ENCODE measurements at places on chromosomes 11 and 22.

DNA sequence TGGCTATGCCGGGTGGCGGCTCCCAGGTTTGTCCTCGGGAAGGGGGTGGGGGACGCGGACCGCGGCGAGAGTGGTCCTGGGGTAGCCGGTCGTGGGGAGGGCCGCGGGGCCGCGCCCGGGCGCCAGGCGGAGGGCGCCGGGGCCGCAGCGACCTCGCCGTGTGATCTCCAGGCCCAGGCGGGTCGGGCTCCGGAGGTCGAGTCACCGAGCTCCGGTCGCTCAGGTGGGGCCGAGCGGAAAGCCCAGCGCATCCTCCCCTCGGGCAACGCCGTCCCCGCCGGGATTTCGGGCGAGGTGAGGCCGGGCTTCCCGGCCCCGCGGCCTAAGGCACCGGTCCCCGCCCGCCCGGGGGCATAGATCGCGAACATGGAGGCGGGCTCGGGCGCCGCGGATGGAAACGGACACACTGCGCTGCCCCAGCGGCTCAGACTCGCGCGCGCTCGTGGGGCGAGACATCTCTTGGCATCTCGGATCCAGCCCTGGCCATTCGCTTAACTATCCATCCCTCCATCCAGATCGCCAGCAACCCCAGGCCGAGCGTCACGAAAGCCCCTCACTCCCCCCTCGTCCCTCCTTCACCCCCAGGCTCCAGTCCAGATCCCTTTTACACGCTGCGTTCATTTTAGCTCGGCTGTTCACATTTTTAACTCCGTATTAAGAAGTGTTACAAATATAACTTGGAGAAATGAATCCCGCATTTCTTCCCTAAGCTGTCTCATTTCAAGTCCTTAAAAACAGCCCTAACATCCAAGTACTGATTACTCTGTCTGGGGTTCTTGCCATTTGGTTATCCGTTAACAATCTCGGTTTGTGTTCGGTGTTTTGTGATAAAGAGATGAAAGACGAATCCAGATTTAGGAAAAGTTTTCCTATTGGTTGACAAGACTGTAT lies 460 bp downstream of the ZC3H12C start:
- peak; percentile 41 for DNase-seq

- no peak for DNase-seq
Measured at GRCh38 chr11:118442908-118443589, 6.8 kb downstream of the KMT2A start.

DNA sequence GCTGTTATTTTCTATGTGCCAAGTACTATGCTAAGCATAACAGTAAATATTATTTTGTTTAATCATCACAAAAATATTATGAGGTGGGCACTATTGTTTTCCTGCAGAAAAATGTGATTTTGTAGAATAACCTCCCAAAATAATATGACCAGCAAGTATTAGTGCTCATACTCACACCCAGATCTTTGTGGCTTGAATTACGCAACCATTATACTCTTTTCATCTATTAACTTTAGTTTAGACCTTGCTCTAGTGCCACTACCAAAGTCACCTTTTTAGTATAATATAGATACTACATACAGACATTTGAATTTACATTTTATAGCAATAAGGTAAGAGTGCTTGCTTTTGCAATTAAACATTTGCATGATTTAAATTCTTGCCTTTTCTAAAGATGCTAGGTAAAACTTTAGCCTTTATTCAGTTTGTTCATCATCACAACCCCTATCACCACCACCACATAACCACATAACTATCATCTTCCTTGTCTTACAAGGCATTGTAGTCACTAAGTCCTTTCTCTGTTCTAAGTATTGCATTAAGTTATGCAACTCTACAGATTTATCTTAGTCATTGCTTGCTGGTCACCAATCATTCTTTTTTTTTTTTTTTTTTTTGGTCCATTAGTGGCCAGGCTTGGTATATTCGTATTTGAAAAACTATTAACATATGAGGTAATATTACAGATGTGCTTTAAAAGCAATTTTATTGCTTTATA lies 68.4 kb downstream of the GAS2 start:
- DNase-seq = no peak

GRCh38 chr11:15346907-15347306 lies 232.2 kb downstream of the INSC start:
- DNase-seq = no peak

- no peak for DNase-seq
Measured at GRCh38 chr11:10758957-10759356, 7.9 kb downstream of the CTR9 start.

DNA sequence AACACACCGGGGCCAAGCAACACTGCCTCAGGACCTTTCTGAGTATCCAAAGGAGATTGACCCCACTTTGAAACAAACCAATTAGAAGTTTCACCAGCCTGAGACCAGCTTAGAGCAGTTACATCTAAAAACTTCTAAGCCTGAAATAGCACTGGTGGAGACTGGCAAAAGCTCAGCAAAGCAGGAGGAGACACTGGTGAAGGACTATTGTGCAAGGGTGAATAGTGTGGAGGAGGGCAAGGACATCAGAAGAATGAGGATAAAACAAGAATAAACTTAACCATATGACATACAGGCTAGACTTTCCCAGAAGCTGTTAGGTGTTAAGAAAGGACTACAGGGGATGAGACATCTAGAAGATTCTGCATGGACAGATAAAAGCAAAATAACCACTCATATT lies 152.4 kb downstream of the FCHSD2 start:
- DNase-seq = no peak

DNA sequence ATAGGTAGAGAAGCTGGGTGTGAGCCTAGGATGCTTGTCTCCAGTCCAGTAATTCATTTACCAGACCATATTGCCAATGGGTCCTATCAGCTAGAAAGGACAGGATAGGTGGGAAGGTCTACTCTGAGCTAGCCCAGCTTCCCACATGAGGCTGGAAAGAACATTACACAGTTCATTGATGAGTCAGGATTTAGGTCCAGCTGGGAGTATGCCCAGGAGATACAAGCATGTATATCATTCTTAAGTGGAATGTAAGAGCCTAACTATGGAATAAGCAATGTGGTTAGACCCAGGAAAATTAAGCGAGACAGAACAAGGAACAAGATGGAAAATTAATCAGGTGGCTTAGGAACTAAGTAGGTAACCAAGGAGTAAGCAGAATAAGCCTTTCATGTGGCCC lies 59.0 kb upstream of the TBCEL start:
- no peak for DNase-seq

DNA sequence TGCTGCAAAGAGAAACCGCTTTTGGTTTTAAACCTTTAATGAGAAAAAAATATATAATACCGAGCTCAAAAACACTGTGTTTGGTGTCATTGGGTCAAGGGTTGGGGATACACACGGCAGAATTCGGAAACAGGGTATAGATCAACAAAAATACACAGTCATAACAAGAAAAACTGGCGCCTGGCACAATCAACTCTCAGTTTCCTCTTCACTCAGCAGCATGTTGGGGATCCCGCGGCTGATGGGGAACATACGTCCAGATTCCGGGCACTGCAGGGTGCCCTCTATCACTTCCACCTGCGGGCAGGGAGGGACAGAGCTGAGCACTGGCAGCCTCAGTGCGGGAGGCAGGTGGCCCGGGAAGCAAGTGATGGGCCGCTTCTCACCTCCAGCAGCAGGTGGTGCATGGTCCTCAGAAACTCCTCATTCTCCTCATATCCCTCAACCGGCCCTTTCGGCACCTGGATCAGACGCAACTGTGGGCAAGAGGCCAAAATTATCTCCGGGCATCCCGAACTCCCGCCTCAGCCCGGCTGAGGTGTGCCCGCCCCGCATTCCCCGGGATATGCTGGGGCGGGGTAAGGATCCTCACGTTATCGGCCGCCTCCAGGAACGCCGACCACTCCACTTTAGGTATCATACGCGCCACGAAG lies 561 bp downstream of the TRMT112 start:
- DNase-seq = no peak

GRCh38 chr11:125141178-125141577 lies 23.4 kb upstream of the PKNOX2 start:
- no peak for DNase-seq

- no peak for DNase-seq
Measured at GRCh38 chr11:76790251-76790650, 7.1 kb downstream of the TSKU start.

DNA sequence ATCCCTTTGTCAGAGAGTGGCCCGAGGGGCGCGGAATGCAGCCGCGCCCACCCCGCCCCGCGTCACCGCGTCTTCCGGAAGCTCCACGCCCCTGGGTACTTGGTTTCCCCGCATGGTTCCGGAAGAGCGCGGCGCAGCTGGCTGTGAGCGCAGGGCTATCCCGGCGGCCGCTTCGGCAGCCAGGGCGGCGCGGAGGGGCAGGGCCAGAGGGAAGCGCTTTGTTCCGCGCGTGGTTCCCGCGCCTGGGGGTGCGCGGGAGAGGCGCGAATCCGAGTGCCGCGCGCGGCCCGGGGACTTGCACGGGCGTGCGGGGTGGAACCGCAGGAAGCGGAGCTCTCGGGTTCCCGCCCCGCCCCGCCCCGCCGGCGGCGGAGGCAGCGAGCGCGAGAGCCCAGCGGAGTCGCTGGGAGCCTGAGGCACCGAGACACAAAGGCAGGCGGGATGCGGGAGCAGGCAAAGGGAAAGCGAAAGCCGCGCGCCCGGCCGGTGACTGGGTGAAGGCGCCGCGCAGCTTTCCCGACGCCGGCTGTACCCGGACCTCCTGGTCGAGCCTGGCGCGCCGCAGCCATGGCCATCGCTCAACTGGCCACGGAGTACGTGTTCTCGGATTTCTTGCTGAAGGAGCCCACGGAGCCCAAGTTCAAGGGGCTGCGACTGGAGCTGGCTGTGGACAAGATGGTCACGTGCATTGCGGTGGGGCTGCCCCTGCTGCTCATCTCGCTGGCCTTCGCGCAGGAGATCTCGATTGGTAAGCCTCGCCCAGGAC lies at the start of gene PANX1:
TSS of gene PANX1 (plus strand) at position 96 of the 766 bp plus-strand sequence. CDS start at position 568, 472 bp downstream.
- peak; percentile 54 for DNase-seq

DNA sequence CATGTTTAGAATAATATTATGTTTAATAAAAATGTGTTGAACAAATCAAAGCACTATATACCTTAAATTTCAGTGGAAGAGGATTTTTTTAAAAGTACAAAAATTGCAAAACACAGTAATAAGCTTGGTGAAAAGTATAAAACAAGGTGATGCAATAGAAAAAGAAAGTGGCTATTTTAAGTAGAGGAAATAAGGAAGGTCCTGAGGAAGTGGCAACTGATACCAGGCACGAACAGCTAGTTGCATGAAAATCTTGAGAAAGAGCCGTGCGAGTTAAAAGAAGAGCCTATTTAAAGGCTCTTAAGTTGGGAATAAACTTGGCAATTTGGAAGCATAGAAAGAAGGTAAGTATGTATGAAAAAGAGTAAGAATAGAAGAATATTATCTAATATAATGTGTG lies 1679.3 kb downstream of the LRRC4C start:
- DNase-seq = no peak

GRCh38 chr11:74449369-74449931 lies 17.9 kb downstream of the KCNE3 start:
- peak; percentile 38 for DNase-seq

DNA sequence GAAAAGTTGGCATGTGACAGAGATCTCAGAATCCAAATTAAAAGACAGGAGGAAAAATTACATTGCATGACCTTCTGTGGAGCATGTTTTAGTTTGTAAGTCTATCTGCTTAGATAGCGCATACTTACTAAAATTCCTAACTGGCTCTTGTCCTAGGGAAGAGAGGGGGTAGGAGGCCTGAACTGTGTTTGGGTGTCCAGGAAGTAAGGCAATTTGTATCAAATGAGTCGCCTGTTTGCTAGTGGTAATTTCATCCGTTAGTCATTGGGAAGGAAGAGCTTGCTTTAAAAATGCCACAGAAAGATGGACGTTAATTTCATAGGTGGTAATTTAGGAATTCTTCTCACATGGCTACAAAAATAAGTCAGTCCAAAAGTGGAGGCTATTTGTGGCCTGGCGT lies 18.5 kb downstream of the GRK3 start:
- no peak for DNase-seq
